ENCODE measurements at places on chromosomes 16 and 17.

DNA sequence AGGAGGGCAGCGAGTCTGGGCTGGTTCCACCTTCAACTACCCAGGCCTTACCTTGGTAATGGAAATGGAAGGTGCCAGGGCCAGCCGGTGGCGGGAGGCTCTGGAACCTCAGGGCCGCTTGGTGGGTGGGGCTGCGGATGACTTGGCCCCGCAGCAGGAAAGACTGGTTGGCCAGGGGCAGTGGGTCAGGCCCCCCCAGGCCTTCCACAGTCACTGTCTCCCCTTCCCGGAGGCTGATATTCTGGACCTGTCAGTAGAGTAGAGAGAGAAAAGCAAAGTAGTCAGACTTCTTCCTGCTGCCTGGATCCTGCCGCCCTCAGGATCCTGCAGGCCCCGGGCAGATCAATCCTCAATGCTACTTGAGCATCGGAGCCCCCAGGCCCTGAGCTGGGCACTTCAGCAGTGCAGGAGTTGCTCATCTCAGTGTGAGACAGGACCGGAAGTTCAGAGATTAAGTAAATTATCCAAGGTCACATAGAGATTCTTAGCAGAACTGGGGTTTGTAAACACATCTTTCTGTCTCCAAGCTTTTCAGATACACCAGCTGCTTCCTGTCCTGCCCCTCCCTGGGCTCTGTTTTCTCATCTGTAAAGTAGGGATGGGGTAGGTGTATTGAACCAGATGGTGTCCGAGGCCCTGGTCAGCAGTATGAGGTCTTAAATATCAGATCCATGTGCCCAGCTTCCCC is 18.5 kb upstream of the PHF12 start:
- DNase-seq = no peak

DNA sequence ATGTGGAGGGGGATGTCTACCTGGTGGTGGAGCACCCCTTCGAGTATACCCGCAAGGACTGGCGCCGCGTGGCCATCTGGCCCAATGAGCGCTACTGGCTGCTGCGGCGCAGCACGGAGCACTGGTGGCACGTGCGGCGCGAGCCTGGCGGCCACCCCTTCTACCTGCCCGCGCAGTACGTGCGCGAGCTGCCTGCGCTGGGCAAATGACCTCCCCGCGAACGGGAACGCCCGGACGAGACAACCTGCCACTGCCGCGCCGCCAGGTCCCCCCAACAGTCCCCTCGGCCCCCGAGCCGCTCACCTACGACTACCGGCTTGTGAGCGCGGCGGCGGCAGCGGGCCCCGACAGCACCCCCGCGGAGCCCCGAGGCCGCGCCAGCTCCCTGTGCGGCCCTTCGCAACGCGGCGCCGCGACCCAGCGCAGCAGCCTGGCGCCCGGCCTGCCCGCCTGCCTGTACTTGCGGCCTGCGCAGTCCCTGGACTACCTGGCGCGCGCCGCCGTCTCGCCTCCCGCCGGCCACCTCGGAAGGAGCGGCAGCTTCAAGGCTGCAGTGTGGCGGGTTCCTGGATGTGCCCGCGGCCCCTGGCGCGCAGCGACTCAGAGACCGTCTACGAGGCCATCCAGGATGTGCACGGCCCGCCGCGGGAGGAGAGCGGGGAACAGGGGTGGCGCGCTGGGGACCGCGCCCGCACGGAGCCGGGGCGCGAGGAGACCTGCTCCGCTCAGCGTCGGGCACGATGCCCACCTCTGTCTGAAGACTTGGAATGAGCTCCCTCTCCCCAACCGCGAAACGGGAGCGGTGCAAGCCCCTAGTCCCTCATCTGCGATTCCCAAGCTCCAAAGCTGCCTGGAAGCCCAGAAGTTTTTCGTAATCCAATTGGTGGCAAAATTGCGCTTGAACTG is 48.7 kb upstream of the AMZ2 start:
- DNase-seq = no peak

DNA sequence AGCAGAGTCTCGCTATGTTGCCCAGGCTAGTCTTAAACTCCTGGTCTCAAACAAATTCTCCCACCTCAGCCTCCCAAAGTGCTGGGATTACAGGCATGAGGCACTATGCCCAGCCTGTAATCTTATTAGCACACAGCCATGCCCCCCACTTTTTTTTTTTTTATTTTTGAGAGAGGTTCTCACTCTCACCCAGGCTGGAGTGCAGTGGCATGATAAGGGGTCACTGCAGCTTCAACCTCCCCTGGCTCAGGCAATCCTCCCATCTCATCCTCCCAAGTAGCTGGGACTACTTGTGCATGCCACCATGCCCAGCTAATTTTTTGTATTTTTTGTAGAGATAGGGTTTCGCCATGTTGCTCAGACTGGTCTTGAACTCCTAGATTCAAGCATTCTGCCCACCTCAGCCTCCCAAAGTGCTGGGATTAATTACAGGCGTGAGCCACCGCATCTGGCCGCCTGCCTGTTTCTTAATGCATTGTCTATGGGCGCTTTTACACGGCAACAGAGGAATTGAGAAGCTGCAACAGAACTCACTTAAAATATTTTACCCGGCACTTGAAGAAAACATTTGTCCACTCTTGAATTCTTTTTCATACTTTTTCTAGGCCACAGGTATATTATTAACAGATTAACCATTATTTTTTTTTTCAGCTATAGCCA is 8.8 kb upstream of the CEP20 start:
- DNase-seq = no peak

GRCh38 chr17:41392278-41392677 is 5.1 kb downstream of the KRT31 start:
- no peak for DNase-seq

- DNase-seq = no peak
Measured at GRCh38 chr17:43839670-43840108, 6.7 kb upstream of the MPP3 start.

DNA sequence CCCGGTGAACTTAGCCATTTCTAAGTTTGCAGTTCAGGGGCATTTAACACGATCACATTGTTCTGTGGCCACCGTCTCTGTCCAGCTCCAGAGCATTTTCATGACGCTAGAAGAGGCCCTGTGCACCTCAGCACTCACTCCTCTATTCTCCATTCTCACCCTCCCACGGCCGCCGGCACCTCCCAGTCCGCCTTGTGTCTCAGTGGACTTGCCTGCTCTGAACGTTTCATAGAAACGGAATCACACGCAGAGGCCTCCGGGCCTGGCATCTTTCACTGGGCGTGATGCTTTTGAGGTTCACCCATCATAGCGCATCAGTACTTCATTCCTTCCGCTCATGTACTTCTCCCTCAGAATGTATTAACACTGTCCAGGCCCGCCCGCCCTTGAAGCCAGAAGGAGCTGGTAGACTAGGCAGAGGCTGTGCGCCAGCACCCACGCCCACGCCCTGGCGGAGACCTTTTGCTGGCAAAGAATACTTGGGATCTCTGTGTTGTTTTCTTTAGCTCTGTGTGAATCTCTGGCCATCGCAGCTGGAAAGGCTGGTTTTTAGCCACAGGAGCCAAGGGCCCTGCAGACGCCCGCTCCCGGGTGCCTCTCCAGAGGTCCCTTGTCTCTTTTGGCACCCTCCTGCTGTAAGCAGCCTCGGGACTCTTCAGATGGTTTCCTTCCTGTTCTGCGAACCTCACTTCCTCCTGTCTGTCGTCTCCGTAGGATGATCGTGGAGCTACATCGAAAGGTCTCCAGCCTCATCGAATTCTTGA is 23.4 kb upstream of the JPT2 start:
- DNase-seq = no peak

- DNase-seq = no peak
Measured at GRCh38 chr17:732902-733720, 715 bp downstream of the TLCD3A start.

GRCh38 chr16:50517450-50518252 is 30.5 kb upstream of the NKD1 start:
- no peak for DNase-seq

GRCh38 chr17:80295146-80295545 is 34.5 kb downstream of the RNF213 start:
- no peak for DNase-seq

GRCh38 chr17:78785011-78785662 is 3.1 kb upstream of the CYTH1 start:
- no peak for DNase-seq

GRCh38 chr16:90018652-90019542 is at the start of gene DBNDD1:
Gene DBNDD1, minus strand, starts transcription at chr16:90019456. Its CDS starts 115 bp downstream, at chr16:90019341.
- DNase-seq = no peak

- no peak for DNase-seq
Measured at GRCh38 chr17:47990962-47991731, 20.2 kb downstream of the CDK5RAP3 start.

- DNase-seq = no peak
Measured at GRCh38 chr17:45262516-45263476, 902 bp upstream of the SPATA32 start.

DNA sequence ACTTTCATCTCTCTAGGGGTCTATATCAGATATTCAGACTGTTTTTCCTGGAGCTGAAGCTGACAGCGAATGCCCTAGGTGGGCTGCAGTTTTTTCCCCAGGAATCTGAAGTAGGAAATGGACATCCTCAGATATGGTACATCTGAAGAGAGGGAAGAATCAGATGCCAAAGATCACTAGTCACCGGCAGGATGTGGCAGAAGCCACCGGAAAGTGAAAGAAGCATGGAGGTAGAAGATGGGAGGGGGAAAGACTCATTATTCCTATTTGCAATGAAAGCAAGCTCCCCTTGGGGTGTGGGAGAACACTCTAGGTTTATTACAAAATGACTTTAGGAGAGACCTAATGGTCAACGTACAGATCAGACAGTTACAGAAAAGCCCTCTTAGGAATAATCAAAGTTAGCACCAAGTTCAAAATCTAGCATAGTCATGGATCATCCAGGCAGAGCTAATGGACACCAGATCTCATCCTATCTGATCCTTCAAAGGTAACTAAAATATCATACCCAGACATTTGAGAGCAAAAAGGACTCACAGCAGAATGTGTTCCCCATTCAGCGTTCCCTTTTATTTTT is 110.7 kb downstream of the HS3ST3A1 start:
- DNase-seq = no peak

- DNase-seq = no peak
Measured at GRCh38 chr17:42748908-42749798, 4.3 kb upstream of the EZH1 start.

DNA sequence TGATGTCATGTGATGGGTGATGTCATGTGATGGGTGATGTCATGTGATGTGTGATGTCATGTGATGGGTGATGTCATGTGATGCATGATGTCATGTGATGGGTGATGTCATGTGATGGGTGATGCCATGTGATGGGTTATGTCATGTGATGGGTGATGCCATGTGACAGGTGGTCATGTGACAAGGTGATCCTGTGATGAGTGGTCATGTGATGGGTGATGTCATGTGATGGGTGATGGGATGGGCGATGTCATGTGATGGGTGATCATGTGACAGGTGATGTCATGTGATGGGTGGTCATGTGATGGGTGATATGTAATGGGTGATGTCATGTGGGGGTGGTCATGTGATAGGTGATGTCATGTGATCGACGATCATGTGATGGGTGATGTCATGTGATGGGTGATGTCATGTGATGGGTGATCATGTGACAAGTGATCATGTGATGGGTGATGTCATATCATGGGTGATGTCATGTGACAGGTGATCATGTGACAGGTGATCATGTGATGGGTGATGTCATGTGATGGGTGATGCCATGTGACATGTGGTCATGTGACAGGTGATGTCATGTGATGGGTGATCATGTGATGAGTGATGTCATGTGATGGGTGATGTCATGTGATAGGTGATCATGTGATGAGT is 17.2 kb downstream of the CD300LB start:
- no peak for DNase-seq

DNA sequence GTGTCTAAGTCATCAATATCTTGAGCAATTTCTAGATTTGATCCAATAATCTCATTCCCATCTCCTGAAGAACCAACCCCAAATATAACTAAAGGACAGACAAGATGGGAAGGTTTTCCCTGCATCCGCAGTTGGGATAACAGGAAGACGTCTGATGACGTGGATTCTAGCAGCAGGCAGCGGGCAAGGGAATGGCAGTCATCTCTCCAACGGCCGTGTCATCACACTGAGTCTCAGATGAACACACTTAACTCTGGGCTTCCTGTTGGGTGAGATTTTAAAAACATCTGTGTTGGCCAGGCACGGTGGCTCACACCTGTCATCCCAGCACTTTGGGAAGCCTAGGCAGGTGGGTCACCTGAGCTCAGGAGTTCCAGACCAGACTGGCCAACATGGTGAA is 20.9 kb upstream of the TIMP2 start:
- no peak for DNase-seq

GRCh38 chr16:11524098-11524760 is 62.5 kb downstream of the LITAF start:
- DNase-seq = no peak

- no peak for DNase-seq
Measured at GRCh38 chr16:88842806-88843205, 13.9 kb downstream of the GALNS start.

DNA sequence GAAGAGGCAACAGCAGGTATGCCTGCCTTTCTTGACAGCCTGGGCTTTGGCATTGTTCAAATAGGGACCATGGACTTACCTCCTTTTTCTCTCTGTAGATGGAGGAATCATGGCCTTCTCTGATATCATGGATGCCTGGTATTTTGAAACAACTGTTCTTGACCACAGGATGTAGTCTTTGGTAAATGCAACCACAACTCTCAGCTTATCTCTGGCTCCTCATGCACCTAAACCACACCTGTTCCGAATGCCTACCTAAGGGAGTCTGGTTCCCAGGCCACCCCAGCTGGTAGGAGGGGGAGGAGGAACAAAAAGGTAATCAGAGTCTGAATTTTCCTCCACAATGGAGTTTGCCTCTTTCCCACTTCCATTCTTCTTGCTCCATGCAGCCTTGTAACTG is 18.8 kb downstream of the CDK5RAP3 start:
- DNase-seq = no peak

DNA sequence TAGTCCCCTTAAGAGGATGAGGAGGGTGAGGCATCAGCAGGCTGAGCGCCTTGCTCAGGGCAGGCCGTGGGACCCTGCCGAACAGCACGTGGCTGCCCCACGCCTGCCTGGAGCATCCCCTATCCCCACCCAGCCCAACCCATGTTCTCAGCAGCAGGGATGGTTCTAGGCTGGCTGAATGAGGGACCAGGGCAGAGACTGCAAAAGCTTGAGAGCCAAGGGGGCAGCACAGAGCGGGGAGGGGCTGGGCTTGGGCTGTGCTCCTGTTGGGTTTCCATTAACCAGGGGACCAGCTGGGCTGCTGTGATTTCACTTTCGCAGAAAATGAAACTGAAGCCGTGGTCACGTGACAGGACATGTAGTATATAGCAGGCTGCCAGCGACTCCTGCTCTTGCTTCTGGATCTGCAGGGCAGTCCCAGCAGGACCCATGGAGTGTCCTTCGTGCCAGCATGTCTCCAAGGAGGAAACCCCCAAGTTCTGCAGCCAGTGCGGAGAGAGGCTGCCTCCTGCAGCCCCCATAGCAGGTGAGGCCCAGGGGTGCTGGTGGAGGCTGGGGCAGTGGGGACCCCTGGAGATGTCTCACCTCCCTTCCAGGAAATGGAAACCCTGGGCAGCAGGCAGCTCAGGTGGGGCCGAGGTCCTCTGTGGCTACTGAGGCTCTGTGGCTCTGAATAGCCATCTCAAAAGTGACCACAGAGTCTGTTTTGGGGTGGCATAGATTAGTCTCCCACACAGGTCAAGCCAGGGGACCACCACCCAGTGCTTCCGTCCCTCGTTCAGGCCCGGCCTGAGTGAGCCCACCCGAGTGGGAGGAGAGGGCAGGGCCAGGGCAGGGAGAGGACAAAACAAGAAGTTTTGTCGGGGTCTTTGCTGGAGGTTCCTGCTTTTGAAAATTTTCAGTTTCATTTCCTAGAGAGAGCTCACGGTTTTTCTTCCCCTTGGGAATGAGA is 2.9 kb downstream of the RNF213 start:
- DNase-seq = peak; percentile 81

- DNase-seq = no peak
Measured at GRCh38 chr16:3000540-3000939, 12.2 kb upstream of the CLDN9 start.

- DNase-seq = no peak
Measured at GRCh38 chr17:9266697-9267117, 245.4 kb downstream of the NTN1 start.

All from esophagus squamous epithelium (tissue), 5 donors.